ENCODE measurements at places on chromosomes 12 and 14. TPM values are rescaled to one million over a fixed set of nuclear protein-coding genes. Genes with fewer than 3 reads are reported as not detected.

CCDC175 gene
- total RNA-seq: not detected

CMKLR1 gene
- total RNA-seq: 1.5 TPM

MAP1LC3B2 gene
- total RNA-seq: 0.26 TPM

TSPAN9 gene
- 31.0 TPM for total RNA-seq

NEUROD4 gene
- not detected for total RNA-seq

ATP2B1 gene
- total RNA-seq: 22.4 TPM

RAD52 gene
- total RNA-seq: 1.9 TPM

LTBP2 gene
- total RNA-seq: 4.5 TPM

CIT gene
- 4.1 TPM for total RNA-seq

DNA sequence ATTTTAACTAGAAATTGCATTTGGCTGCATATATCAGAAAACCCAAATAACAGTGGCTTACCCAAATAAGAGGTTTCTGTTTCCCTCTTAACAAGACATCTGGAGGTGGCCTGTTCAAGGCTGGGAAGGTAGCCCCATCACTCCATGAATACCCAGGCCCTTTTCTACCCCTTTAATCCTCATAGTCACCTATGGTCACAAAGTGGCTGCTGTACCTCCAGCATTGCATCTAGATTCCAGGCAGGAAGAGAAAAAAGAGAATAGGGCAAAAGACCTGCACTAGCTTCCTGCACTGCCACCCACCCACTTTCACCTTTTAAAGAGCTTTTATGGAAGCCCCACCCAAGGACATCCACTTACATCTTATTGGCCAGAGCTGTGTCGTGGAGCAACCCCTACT lies 124.0 kb upstream of the NCOR2 start:
- no peak for DNase-seq

- DNase-seq: no peak
Observed at GRCh38 chr12:19515179-19515578, 75.9 kb downstream of the AEBP2 start.

DNA sequence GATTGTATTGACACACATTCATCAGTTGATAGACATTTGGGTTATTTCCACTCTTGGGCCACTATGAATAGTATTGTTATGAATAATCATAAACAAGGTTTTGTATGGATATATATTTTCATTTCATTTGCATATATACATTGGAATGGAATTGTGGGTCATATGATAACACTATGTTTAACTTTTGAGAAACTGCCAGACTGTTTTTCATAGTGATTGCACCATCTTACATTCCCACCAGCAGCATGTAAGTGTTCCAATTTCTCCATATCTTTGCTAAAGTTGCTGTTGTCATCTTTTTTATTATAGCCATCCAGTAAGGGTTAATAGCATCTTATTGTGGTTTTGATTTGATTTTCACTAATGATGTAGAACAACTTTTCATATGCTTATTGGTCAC lies 198.5 kb upstream of the PPFIA2 start:
- DNase-seq: no peak

DNA sequence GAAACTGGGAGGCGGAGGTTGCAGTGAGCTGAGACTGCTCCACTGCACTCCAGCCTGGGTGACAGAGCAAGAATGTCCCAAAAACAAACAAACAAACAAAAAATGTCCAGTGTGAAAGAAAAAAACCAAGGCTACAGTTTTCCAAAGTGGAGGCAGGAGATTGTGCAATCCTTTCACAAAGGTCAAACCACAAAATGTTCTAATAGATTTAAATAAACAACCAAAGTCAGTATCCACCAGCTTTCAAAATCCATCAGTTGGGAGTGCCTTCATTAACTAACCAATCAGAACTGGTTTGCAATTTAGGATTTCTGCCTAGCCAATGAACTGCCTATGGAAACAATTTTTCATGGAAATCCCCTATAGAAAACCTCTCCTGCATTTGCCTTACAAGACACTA lies 52.3 kb upstream of the TRIM9 start:
- DNase-seq: no peak

DNA sequence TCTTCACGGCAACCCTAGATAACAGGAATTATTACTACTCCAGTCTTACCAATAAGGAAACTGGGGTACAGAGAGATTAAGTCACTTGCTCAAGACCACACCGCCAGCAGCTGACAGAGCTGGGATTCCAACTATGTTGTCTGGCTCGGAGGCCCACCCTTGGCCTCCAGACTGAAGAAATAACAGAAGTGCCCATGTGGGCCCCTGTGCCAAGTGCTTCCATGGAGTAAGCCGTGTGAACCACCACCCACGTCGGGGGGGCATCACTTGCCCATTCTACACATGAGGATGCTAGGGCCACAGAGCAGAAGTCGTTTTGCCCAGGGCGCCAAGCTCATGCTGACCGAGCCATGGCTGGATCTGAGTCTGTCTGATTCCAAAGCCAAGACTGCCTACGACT lies 926 bp upstream of the CMKLR1 start:
- no peak for DNase-seq

- no peak for DNase-seq
Observed at GRCh38 chr12:131430158-131430742, 280.6 kb upstream of the SFSWAP start.

DNA sequence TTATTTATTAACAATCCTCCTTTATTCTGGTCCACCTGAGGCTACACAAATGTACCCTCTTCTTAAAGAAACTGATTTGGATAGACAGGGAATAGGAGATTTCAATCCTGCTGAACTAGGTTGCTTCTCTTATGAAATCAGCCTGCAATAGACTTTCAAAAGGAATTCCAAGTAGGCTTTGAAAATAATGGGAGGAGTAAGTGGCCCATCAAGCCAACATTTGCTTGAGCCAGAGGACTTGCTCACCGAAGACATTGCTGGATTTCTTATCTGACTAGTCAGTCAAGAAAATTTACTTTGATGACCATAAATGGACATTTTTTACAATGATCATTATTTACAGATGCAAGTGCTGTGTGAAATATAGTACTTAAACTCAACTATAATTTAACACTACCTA lies 82.8 kb upstream of the RASSF8 start:
- no peak for DNase-seq

- no peak for DNase-seq
Observed at GRCh38 chr14:24228902-24229301, 3.3 kb downstream of the NEDD8 start.

- no peak for DNase-seq
Observed at GRCh38 chr14:92392711-92393110, 69.7 kb downstream of the SLC24A4 start.

DNA sequence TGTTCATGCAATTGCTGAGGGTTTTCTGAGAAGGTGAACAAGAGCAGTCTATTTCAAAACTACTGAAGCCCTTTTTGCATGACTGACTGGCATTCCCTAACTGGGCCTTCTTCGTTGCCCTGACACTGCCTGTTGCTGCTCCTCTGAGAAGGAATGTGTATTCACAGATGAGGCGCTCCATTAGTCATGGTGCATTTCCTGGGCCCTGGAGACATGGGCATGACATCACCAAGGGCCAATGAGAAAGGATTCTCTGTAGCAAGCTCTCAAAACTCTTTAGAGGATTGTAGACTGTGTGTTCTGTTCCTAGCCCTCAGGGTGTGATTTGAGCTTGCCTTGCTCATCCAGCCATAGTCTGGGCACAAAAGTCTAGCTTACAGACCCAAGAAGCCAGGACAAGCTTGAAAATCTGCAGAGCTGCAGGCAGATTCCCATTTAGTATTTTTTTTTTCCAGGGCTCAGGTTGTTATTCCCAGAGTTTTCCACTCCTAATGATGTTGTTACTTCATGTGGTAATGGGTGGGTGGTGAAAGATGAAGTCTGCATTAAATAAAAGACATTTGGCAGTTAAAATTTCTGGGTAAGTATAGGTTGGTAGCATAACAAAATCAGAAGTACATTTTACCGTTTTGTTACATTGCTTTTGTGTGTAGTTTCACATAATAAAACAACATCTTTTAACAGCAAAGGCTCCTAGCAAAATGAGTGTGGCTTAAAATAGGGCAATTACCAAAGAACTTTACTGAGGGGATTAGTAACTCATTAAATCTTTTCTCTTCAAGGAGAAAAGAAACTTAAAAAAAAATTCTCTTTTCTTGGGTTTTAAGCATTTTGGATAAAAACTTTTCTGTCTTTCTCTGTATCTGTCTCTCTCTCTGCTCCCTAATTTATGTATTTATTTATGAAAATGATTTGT lies 318.4 kb downstream of the RAD51B start:
- peak; percentile 91 for DNase-seq

GRCh38 chr14:104438166-104438887 lies 141.2 kb upstream of the C14orf180 start:
- DNase-seq: no peak

DNA sequence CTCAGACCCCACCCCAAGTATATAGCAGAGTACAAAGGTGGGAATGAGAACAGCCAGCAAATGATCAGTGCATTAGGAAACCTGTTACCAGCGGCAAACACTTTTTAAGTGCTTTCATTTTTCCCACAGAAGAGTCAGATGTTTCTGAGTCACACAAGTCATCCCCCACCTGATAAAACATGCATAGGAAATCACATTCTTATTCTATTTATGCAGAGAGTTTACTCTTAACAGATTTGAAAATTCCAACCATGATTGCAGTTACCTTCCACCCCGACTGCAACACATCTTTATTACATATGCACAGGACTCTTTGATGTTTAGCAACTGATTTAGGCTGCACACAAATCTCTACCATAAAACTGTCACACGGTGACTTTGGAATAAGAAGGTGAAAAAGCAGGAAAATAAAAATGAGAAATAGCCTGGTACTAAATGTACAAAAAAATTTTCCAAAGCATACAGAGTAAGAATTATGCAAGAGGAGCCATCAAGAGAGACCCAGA lies 236.4 kb downstream of the PAWR start:
- DNase-seq: no peak

DNA sequence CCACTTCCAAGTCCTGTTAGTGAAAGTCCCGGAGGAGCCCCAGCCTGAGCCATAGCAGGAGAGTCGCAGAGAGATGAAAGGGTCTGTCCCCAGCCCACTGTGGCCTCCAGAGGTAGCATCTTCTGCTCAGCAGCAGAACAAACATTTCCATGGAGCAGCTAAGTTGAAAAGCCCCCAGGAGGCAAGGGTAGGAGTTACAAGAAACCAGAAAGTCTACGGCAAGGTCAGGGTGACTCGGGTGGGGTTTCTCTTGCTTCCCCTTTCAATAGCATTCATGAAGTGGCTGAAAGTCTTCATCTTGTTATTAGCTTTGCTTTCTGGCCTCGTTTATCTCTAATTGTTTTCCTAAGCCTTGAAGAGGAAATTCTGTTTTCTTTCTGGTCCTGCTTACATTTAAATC lies 151.2 kb upstream of the DIO3 start:
- DNase-seq: no peak

DNA sequence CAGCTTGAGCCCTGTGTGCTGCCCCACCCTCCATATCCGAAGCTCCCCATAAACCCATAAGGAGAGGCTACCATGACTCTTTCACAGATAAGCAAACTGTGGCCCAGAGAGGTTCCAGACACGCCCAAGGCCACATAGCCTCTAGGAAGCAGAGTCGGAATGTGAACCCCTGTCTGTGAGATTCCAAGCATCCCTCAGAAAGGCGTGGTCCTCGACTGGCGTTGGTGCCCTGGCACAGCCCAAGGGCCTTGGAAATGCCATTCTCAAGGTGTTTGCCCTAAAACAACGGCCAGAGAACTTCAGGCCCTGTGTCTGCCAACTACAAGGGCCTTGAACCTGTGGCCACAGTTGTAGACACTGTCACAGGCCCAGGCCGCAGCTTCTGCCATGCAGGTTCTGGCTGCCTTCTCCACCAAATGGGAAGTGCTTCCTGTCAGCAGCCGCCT lies 8.5 kb upstream of the DIO3 start:
- no peak for DNase-seq

- DNase-seq: peak; percentile 23
Observed at GRCh38 chr12:80701388-80701787, 6.0 kb upstream of the MYF6 start.

DNA sequence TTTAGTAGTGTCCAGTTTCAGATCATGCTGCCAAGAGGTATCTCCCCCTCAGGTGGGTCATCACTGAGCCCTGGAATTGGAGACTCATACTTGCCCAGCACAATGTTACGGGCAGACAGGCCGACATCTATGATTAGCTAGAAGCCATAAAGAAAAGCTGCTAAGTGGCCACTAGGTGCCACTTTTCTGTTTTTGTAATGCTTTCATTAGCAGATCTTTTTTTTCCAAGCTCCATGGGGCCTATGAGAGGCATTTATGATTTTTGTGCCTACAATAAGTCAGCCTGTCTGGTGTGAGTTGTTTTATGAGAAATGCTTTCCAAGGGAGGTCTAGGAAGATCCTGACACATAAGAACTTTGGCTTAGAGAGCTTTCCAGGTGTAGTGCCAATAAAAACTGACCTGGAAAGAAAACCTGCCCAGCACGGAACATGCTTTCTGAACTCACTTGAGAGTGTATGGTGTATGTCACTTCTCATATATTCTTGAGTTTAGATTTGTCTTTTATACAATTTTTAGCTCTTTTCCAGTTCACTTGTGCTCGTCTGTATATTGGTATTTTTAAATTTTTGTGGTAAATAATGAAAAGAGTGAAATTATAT lies 21.8 kb upstream of the SMCO2 start:
- no peak for DNase-seq

DNA sequence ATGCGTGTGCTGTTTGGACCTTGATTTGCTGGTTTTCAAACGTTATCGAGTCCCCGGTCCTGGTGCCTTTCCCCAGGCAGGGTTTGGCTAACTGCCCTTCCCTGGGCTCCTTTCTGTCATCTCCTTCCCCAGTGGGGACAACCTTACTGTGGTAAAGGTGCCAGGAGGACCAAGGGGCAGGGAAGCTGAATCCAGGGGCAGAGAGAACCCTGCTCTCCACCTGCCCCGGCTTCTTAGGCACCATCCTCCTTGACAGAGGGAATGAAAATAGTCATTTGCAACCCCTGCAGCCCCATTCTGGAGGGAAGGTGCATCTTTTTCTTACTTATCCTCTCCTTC lies 5.0 kb downstream of the CEBPE start:
- no peak for DNase-seq

DNA sequence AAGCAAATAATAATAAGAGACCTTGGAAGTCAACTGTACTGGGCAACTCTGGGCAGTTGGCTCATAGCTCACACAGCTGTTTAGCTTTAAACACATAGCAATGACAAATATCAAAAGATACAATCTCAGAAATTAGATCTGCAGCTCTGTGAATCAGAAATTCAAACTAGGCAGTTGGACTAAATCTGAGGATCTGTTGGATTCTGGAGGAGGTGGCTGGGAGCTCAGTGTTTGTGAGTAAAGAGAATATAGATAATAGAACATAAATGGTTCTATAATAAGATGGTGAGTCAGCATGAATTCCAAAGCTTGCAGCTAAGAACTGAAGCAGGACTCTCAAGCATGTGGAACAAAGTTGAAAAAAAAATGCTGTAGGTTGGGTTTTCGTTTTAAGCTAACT lies 1949.4 kb upstream of the SEL1L start:
- no peak for DNase-seq

- DNase-seq: peak; percentile 55
Observed at GRCh38 chr12:28130625-28131598, 59.3 kb upstream of the CCDC91 start.
